HCT116 (cell line): ENCODE measurements at places on chromosomes 12 and 14. TPM values are rescaled to one million over a fixed set of nuclear protein-coding genes. Genes with fewer than 3 reads are reported as not detected.

DNA sequence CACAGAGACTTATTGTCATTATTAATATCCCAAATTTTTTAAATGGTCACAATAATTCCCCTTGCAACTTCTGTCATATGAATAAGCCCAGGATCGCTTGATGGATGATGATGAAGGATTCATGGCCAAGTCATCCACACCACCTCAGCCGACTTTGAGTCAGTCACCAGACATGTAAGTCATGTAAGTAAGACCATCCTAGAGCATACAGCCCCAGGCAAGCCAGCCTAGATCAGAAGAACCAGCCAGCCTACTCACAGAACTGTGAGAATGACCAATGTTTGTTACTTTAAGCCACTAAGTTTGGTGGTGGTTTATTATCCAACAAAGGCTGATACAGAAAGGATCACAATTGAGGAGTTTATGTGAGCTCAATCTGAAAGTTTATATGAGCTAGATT lies 341.8 kb downstream of the NRXN3 start:
- DNase-seq, result no peak

Gene ZBTB39
- total RNA-seq, result 12.3 TPM

DNA sequence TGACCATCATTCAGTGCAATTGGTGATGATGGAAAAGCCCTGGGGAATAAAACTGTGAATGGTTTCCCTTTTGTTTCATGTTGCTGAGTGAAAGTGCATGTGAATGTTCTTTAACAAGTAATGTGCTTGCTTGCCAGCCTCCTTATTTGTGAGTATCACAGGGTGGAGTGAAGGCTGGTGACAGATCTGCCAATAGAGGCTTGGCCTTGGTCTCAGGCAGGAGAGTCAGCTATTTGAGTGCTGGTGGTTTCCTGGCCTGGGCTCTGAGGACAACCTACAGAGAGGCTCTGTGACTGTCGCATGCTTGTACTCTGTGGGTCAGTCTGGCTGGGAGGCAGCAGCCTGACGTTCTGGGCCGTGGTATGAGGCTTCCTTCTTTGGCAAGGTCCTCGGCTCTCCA lies 20.7 kb downstream of the KRT85 start:
- DNase-seq, result no peak

DNA sequence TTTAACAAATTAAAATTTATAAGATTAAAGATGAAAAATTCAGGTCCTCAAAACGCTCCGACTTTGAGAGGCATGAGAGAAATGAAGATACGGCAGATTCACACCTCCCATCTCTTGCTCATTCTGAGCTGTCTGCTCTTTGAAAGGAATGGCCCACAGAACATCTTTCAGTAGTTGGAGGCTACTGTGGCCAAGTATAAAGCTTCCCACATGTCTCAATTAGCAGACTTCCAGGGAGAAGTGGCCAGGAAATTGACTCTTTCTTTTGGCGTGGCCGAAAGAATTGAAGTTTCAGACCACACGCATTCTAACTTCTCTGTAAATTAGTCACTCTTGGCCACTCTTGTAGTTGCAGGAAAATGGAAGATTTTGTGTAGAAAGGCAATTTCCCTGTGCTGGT lies 129.2 kb downstream of the DIP2B start:
- no peak for DNase-seq

GRCh38 chr14:59771577-59771976 lies 99.0 kb downstream of the RTN1 start:
- no peak for DNase-seq

Gene CLEC4C
- not detected for total RNA-seq

Gene RIMBP2
- total RNA-seq, result not detected

- no peak for DNase-seq
Observed at GRCh38 chr12:125983784-125984500, 918.7 kb downstream of the AACS start.

DNA sequence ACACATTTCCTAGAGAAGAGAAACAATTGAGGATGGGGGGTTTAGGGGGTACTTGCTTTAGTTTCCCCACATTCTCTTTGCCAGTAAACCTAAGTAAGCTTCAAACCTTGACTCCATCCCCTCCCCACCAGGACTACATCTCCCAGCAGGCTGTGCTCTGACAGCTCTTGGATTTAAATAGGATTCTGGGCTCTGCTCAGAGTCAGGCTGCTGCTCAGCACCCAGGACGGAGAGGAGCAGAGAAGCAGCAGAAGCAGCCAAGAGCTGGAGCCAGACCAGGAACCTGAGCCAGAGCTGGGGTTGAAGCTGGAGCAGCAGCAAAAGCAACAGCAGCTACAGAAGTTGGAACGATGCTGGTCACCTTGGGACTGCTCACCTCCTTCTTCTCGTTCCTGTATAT lies 20.6 kb downstream of the RDH12 start:
- no peak for DNase-seq

GRCh38 chr14:77844802-77845201 lies 44.9 kb downstream of the ADCK1 start:
- DNase-seq, result no peak

Gene CHST11
- 10.1 TPM for total RNA-seq

- no peak for DNase-seq
Observed at GRCh38 chr12:96206936-96207662, 12.9 kb downstream of the ELK3 start.
